Caco-2 (cell line): ENCODE measurements at places on chromosomes 16 and 17.

DNA sequence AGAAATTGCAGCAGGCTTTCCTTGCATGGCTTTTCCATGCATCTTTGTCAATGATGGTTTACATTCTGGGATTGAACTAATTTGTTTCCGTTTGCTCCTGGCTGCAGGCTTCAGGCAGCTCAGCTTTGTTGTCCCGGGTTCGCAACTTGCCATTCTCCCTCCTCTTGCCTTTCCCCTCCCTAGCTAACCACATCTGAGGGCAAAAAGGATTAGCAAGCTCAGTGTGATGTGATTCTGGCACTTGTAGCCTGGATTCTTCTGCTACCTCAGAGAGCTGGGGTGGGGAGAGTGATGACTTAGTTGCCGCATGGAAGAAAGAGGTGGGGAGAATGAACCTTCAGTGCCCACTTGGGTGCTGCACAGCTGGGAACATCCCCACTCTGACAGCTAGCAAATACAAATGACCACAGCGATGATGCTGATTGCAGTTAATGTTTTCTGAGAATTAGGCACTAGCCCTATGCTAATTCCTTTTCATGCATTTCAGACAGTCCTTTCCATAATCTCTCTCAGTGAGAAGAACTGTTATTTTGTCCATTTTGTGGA lies 120.2 kb upstream of the SALL1 start:
- no peak for DNase-seq

DNA sequence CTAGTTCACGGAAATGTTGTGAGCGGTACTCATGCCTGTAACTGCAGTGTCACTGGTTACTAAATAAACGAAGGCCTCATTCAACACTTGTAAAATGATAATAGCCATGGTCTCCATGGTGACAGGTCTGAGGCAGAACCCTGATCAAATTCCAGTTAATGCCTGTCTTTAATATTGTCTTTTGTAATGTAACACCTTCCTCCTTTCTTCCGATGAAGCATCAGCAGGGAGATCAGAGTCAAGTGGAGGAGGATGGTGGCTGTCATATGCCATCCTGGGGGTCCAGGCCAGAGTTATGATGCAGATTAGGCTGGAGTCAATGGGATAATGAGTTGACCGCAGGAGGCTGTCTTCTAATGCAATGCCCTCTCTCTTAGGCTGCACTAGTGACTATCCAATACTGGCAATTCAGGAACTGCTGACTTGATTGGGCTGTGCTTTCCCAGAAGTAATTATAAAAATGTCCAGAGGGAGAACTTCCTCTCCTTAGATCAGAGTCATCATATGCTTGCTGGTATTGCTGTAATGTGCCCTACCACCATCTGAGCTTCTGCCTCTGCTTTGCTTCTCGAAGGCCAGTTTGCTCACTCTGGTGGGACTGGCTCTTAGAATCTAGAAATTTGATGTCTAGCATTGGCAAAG lies 419.1 kb downstream of the CA10 start:
- peak; percentile 20 for DNase-seq

DNA sequence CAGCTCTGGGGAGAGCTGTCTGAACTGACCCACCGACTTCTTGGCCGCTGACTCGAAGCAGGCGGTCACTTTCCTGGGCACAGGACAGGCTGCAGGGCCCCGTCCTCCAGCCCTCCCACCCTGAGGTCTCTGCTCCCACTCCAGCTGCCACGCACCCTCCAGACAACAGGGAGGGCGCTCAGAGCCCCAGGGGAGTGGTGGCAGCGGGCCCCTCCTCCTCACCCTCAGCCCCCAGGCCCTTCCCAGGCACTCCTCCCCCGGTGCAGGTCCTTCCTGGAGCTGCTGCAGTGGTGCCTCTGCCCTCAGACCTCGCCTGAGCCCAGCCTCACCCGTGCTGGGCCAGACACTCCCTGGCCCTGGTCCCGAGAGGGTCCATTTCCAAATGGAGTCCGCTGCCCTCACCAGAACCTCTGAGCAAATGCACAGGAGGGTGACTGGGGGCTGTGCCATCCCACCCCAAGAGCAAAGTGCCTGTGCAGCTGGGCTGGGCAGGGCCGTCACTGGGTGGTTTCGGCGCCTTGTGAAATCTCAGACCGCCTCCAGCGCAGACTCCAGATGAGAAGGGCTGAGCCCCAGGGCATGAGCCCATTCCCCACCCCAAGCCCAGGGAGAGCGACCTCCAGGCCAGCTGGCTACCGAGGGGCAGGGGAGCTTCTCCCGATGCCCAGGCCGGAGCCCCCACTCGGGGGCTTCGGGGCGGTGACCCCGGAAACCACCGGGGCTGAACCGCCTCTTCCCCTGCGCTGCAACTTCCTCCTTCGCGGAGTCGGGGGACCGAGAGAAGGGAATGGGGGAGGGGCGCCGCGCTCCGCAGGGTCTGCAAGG lies 717 bp downstream of the CYBA start:
- peak; percentile 57 for DNase-seq

- DNase-seq = no peak
Observed at GRCh38 chr16:79864032-79864780, 263.7 kb upstream of the MAF start.

DNA sequence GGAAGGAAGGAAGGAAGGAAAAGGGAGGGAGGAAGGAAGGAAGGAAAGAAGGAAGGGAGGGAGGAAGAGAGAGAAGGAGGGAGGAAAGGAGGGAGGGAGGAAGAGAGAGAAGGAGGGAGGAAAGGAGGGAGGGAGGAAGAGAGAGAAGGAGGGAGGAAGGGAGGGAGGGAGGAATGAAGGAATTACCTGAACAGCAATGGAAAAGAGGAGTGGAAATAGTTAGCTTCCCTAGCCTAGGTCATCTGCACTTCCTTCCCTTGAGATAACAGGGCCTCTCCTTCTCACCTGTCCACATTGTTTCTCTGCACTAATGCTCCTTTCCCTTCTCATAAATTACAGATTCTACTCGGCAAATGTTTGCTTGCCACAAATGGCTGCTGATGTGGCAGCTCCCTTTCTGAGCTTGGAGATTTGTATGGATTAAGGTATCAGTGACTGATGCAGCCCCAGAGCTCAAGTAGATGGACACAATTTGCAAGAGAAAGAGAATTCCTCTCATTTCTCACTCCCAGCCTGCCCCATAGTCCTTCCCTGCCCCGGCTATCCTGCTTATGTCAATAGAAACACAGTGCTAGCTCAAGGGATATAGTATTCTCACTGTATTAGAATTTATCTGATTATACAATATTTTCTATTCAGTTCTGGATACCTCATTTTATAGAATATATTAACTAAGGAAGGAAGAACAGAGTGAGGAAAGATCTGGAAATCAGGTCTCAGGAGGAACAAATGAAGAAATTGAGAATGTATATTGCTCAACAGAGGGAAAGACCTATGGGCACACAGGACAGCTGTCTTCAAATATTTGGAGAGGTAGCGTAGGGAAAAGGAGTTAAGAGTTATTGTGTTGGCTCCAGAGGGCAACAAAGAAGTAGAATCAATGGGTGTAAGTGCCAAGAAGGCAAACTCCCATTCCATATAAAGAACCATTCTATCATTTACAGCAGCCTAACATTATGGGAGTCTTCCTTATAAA lies 14.6 kb downstream of the HOXB1 start:
- DNase-seq = peak; percentile 51

DNA sequence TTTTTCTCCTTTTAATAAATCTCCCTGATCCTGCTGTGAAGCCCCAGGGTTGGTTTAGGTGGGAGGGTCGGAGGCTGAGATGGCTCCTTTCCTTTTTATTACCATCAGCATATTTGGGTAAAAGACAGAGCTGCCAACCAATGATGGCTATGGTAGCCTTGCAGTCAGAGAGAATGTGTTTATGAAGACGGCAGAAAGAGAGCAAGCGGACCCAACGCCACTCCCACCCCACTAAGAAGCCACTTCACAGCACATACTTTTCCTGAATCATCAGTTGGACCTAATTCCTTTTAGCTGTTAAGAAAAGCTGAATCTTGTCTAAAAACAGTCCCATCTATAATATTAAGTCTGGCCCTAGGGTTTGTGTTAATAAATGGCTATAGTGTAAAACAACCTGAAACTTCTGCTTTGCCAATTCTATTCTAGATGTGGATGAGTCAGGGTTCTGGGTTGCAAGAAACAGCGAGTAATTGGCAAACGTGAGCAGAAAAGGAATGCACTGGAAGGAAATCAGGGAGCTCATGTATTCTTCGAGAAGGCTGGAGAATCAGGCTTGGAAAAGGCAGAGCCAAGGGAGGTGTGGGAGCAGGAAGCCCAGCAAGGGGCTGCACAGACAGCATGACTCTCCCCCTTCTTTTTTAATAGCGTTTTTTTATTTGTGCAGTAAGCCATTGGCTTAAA lies 34.0 kb upstream of the PRKCA start:
- DNase-seq = no peak

GRCh38 chr17:33798308-33798707 lies 456.8 kb upstream of the CCL2 start:
- DNase-seq = no peak

DNA sequence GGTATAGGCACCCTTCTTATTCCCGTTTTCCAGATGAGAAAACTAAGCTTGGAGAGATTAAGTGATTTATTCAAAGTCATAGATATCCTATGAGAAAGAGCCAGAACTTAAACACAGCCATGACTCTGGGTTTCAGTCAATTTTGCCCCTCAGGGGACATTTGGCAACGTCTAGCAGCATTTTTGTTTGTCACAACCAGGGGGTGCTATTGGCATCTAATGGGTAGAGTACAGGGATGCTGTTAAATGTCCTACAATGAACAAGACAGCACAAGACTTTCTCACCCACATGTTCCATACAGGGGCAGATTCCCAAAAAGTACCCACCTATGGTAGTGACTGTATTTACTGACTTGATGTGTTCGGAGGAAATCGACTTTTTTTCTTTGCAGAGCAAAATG lies 4.8 kb upstream of the SHISA9 start:
- peak; percentile 43 for DNase-seq

- no peak for DNase-seq
Observed at GRCh38 chr16:2186505-2186904, 9.9 kb downstream of the CASKIN1 start.

GRCh38 chr17:76123749-76124581 lies 17.1 kb downstream of the FOXJ1 start:
- DNase-seq = no peak

DNA sequence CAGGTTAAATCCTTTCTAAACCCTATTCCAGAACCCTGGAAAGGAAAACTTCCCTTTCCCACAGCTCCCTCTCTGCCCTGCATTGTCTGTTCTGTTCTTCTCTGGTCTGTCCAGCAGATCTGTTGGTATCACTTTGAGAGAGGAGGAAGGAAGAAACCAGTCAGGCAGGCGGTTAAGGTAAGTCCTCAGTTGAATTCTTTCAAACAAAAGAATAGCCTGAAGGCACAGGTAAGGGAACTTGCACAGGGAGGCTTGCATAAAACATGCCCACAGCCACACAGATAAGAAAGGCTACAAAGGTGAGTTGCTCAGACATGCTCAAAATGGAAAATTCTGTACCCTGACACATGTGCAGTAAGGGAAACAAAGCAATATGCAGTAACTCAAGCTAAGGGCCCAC lies 595.7 kb upstream of the CDH5 start:
- no peak for DNase-seq

DNA sequence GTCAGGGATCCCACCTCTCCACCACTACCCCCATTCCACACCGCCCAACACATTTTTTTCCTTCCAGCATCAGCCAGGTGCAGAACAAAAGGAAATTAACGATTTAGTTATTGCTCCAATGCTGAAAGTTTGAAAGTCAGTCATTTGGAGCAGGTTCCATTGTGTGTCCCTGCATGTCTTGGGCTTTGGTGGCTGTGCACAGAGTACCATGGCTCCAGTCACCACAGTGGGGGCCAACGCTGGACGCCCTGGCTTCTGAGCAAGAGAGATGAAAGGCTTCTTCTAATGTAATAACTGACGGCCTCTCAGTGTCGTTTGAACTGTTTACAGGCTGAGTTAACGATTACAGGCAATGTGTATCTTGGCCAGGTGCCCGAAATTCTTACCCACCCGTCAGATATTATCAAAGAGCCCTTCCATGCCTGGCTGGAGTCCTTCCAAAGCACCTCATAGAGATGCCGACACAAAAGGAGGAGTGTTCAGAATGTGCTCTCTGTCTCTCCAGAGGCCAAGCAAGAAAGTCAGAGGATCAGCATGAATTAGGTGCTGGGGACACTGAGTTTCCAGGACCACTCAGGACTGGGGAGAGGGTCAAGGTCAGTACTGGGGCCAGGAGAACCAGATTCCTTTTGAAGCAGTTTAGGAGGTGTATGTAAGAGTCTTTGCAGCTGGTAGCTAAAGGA lies 25.9 kb downstream of the RNF43 start:
- peak; percentile 96 for DNase-seq

GRCh38 chr17:75069783-75070182 lies 18.0 kb upstream of the SLC16A5 start:
- peak; percentile 51 for DNase-seq

DNA sequence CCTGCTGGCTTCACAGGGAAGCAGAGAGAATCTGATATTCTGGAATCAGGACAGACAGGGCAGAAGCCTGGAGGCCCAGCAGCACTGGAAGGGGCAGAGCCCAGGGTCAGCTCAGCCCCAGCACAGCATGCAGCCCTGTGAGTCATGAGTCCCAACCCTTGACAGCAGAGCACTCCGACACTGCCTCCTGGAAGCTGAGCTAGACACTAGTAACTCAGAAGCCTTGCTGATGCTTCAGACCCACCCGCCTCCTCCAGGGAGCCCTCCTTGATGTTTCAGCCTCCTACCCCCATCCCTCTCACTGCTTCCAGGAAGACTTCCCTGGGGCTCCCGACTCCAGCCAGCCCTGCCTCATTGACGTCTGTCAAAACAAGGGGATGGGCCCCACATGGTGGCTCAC lies 6.9 kb downstream of the CAMKK1 start:
- DNase-seq = no peak

DNA sequence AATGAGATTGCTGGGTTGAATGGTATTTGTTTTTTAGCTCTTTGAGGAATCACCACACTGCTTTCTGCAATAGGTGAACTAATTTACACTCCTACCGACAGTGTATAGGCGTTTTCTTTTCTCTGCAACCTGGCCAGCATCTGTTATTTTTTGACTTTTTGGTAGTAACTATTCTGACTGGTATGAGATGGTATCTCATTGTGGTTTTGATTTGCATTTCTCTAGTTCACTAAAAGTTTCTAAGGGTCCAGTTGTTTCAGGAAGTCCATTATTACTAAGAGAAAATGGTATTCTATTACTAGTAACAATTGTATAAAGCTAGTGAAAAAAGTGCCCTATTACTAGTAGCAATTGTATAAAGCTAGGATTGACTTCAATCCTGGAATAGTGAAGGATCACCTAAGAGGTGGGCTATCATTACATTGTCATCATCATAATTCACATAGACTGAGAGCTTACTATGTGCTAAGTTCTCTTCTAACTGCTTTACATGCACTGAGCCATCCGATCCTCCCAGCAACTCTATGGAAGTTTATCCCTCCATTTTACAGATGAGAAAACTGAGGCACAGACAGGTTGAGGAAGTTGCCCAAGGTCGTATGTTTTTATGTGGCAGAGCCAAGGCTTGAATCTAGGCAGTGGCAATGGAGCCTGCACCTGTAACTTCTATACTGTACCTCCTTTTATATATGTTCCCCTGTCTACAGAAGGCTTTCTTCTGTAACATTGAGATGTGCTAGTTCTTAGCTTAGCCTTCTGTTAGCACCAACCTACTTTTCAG lies 13.4 kb upstream of the SMIM36 start:
- DNase-seq = no peak
